ENCODE measurements at places on chromosomes 2 and 18. TPM values are rescaled to one million over a fixed set of nuclear protein-coding genes. Genes with fewer than 3 reads are reported as not detected.

PREB gene
- 50.9 TPM for total RNA-seq

ESPNL gene
- not detected for total RNA-seq

CAPN14 gene
- under 0.01 TPM for total RNA-seq

C2orf78 gene
- total RNA-seq, result not detected
